Daoy (cell line): ENCODE measurements at places on chromosomes 4 and X. TPM values are rescaled to one million over a fixed set of nuclear protein-coding genes. Genes with fewer than 3 reads are reported as not detected.

F8 gene
- total RNA-seq = 0.63 and 2.2 TPM in 2 replicates

PPEF2 gene
- total RNA-seq = not detected in 2 replicates

DRP2 gene
- total RNA-seq = 0.34 and 0.65 TPM in 2 replicates

TCP11X2 gene
- not detected in 2 replicates for total RNA-seq

PLK4 gene
- 17.3 and 71.7 TPM in 2 replicates for total RNA-seq

SPRY1 gene
- total RNA-seq = 0.06 TPM in 1 of 2 replicates, not detected in the other
